ENCODE measurements at places on chromosomes 12 and 14.

DNA sequence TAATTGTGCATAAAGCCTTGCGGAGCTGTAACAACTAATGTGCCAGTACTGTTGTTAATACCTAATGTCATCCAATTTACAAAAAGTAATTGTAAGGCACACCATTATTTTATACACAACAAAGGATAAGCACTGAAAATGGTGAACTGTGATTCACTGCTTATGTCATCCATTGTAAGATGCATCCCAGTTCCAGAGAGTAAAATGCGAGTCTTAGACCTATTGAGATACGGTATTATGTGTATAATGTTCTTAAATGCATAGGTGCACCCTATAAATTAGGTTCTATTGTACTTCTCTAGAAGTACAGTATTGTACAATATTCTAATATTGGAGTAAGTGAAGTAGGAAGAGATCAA, 406 bp downstream of the PARP2 start:
- no peak for DNase-seq

GRCh38 chr12:113273053-113273725, 51.9 kb downstream of the TPCN1 start:
- DNase-seq = no peak

DNA sequence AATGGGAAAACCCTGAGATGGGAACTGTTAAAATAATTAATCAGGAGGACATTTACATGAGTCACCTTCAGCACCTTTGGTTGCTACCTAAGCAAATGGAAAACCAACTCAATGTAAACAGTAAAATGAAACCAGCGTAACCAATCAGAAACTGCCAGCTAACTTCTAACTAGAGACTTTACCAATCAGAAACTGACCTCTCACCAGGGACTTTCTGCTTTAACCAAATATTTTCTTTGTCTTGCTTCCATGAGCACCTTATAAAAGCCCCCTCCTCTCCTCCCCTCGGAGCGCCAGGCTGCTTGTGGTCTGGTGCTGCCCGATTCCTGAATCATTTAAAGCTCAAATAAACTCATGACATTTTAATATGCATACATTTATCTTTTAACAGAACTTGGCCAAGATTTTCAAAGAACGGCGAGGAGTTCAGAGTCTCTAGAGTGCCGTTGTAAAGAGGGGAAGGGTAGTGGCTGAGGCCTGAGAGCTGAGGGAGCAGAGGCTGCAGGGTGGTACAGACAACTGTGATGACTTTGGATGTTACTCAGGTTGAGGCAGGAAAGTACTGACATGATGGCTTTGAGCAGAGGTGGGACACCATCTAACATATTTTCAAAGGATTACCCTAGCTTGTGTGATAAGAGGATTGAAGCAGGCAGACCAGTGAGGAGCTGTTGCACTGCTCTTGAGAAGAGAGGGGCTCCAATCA, 183.6 kb downstream of the CRADD start:
- DNase-seq = no peak

GRCh38 chr12:8562310-8562709, 21.6 kb upstream of the CLEC4E start:
- DNase-seq = no peak

All from activated effector memory CD4-positive, alpha-beta T cell treated with Interleukin-2 at 50 U/mL for 16 hours (primary cell).